ENCODE measurements at places on chromosomes 2 and 18.

- no peak for DNase-seq
Observed at GRCh38 chr2:119265693-119266066, 42.0 kb downstream of the STEAP3 start.

GRCh38 chr2:45922577-45922988, 271.1 kb downstream of the PRKCE start:
- no peak for DNase-seq

DNA sequence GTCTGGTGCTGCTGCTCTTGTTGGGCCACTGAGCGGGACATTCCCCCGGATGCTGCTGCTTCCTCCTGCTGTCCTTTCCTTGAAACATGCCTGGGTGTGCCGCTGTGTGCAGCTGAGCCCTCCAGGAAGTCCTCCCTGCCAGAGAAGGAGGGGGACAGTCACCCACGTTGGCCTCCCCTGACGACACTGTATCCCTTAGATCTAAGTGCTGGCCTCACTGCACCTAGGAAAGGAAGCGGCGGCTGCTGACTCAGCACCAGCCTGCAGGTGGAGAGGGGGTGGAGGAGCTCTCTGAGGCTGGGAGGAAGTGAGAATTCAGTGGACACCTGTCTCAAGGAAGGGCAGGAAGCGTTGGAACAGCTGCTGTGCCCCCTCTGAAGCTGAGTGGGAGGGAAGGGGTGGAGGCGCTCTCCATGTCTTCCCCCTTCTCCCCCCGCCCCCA, 239.8 kb downstream of the HAUS1 start:
- peak; percentile 90 for DNase-seq

DNA sequence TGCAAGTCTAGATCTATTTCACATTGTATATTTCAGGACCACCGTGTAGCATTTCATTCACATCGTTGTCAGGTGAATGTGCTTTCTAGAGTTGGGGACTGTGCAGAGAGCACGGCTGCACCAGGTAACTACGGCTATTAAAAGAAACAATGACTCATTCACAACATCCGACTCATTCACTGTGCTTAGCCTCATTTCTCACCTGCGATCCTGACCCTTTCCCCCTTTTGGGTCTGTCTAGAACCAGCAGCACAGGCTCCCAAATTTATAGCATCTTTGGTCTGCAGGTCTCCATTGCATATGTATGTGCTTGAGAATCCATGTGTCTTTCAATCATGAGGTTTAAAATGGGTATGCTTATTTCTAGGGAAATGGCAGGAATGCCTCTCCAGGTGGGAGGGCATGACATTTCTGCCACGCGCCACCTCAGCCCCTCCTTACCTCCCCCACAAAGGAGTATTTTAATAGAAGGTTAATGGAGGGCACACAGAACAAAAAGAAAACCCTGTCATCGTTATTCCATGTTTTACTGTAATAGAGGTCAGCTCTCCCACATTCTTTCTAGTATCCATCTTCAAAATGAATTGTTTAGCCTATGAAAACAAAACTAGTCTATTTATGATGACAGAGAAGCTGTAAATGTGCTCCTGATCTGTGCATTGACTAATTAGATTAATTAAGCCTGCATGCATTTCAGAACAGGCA, 246.7 kb upstream of the EPHA4 start:
- no peak for DNase-seq

- DNase-seq, result no peak
Observed at GRCh38 chr2:100673691-100674485, 111.1 kb downstream of the PDCL3 start.

- DNase-seq, result peak; percentile 72
Observed at GRCh38 chr2:98936353-98937351, 627 bp upstream of the CRACDL start.

GRCh38 chr2:62287899-62288880, 92.3 kb downstream of the B3GNT2 start:
- no peak for DNase-seq

GRCh38 chr2:151851761-151852160, 23.5 kb upstream of the ARL5A start:
- no peak for DNase-seq

DNA sequence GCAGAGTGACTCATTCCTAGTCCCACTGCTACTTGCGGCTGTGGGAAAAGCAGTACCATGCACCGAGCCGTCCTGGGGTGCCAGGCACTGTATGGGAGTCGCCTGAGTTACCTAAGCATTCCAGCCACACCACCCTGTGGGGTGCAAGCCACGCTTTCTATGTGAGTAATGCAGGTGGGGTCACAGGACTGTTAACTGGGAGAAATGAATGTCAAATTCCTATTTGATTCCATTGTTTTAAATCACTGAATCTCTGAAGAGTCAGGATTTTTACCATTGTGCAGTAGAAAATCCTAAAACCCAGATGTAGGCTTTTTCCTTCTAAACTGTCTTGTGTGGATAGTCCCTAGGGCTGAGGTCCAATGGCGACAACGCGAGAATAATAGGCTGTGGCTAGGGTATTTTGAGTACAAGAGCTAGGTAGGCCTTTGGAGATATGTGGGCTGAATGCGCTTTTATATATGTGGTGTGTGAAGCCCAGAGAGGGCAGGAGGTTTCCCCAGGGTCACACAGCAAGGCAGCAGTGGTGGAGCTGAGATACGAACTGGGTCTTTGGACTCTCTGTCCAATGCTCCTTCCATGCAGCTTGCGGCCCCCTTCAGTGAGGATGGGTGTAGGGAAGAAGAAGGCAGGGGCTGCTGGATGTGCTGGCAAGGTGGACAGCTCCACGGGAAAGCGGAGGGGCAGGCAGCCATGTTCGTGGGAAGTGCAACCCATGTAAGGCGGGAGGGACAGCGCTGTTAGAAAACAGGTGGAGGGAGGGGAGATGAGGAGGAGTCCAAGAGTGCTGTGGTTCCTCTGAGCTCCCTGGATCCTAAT, 83.2 kb downstream of the DDX1 start:
- no peak for DNase-seq

Measured in activated CD4-positive, alpha-beta T cell treated with anti-CD3 and anti-CD28 coated beads, Interleukin-2, amount 10 ng/mL, durations not matched to agents 24 days and 14 days (primary cell).